ENCODE measurements at places on chromosomes 2 and 18.

- no peak for DNase-seq
Measured at GRCh38 chr2:101596333-101596732, 101.2 kb upstream of the MAP4K4 start.

DNA sequence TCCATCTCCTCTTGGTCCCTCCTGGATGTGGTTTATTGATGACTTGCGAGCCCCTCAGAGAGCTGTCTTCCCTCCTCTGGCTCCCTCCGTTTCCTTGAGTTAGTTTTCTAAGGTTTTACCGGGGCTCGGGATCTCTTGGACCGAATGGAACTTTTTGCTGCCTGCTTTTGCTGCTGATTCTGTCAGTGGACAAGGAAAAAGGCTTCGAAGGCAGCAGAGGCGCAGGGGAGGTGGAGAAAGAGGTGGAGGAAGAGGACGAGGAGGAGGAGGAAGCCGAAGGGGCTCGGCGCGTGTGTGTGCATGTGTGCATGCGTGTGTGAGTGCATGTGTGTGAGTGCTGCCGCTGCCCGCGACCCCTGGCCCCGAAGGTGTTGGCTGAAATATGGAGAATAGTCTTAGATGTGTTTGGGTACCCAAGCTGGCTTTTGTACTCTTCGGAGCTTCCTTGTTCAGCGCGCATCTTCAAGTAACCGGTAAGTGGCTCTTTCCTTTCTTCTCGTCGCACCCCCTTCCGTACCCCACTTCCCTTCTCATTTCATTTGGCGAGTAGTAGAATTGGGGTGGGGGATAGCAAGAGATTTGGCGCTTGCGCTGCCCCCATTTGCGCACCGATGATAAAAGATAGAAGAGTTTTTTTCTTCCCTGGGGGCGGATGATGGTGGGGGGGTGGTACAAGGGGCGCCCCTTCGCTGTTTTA is 557 bp downstream of the DCC start:
- no peak for DNase-seq

- peak; percentile 13 for DNase-seq
Measured at GRCh38 chr2:224887141-224887540, 155.1 kb downstream of the DOCK10 start.

- DNase-seq = peak; percentile 23
Measured at GRCh38 chr2:179332903-179333302, 68.3 kb upstream of the SESTD1 start.

GRCh38 chr18:33584548-33585430 is 6.8 kb downstream of the ASXL3 start:
- DNase-seq = no peak

DNA sequence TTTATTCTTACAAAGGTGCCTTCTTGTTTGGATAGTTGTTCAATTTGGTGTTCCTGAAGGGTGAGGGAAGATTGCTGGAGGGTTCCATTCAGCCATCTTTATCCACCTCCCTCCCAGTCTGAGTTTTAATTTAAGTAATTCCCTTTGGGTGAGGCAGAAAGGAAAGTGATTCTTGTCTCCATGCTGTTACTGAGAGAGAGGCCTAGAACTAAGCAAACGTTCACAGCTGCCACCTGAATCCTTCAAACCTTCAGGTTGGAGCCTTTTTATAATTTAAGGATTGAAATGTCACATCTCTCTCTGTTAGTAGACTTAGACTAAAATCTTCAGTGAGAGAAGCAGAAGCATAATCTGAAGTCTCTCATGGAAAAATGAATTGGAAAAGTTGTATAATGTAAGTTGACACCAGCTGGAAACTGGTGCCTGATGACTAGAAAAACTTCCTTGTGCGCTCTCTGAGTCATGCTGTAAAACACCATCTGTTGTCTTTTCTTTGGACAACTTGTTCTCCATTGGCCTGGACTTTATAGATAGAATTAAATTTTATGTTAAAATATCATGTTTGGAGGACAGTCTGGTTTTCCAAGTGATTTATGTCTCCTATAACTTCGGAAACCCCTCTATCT is 14.6 kb downstream of the STRADB start:
- no peak for DNase-seq

DNA sequence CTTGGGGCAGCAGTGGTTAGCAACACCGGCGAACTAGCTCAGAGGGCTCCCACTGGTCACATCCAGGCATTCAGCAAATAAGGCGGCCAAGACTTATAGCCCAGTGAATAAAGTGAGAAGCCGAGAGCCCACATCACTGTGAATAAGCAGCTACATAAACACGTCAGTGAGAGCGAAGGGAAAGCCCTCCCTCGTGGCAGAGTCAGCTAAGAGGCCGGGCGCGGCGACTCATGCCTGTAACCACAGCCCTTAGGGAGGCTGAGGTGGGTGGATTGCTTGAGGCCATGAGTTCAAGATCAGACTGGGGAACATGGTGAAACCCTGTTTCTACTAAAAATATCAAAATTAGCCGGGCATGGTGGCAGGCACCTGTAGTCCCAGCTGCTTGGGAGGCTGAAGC is 5.2 kb downstream of the D2HGDH start:
- no peak for DNase-seq

DNA sequence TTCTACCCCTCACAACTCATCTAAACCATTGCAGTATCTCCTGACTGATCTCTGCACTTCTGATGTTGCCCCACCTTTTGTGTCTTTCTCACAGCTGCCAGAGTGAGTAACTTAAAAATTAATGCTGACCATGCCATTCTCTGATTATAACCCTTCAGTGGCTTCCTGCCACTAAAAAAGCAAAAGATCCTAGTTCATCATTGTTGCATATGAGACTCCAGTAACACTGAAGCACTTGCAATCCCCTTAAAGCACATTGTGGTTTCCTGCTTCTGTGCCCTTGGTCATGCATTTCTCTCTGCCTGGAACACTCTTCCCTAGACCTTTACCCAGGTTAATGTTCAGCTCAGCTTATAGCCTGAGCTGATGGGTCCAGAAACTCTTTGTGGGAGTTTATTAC is 95.1 kb upstream of the WDSUB1 start:
- DNase-seq = no peak

DNA sequence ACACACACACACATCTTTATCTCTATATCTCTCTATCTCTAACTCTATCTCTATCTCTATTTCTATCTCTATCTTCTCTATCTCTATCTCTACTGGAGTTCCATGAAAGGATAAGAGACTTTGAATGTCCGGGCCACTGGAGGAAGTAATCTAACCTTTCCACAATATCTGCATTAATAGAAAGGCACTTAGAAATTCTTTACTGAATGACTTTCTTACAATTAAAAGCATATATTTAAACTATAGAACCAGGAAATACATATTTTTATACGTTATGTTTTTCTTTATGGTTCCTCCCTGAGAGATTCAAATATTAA is 234.9 kb downstream of the TRIB2 start:
- no peak for DNase-seq

GRCh38 chr18:79573921-79574491 is 105.6 kb upstream of the CTDP1 start:
- no peak for DNase-seq

- no peak for DNase-seq
Measured at GRCh38 chr2:27353762-27354596, 2.6 kb downstream of the GTF3C2 start.

DNA sequence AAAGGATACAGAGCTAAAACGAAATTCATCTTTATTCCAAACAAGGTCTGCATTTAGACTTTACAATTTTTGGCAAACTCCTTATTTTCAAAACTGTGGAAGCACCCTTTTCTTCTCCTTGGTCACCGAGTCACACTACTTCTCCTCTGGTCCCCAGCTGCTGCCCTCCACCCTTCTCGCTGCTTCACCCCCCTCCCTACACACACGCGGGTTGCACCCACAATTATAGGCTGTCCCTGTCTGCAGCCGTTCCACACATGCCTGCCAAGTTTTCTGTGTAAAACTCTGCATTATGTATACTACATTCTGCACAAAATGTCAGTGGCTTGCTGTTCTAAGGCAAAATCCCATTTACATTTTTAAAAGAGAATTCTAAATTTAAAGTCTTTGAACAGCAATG is 63.5 kb downstream of the PTPN2 start:
- DNase-seq = no peak

- no peak for DNase-seq
Measured at GRCh38 chr18:49048396-49049020, 97.7 kb upstream of the SMAD7 start.

- no peak for DNase-seq
Measured at GRCh38 chr18:71223486-71223885, 934.6 kb downstream of the SOCS6 start.

DNA sequence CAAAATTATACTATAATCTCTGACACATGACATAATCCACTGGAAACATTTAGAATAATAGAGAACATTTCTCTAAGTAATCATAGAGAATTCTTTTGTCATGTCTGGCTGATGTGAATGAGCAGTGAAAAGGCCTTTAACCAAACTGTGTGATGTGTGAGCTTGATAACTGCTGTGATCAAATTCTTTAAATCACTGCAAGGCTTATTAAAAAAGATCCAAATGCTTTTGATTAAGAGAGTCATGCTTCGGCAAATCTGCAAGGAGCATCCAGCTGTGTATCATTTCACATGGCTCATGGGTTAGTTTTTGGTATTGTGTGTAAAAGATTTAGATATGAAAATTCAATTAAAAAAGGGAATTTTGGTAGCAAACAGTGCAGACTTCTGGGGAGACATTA is 58.6 kb upstream of the TFPI start:
- no peak for DNase-seq

GRCh38 chr2:72917138-72917876 is at the start of gene EMX1:
Gene EMX1, plus strand, starts transcription at chr2:72917519. Its CDS starts 334 bp downstream, at chr2:72917853.
- DNase-seq = peak; percentile 36

GRCh38 chr2:23381084-23381483 is 3.9 kb upstream of the KLHL29 start:
- DNase-seq = peak; percentile 73

GRCh38 chr2:85902496-85902895 is 13.7 kb upstream of the ST3GAL5 start:
- no peak for DNase-seq

GRCh38 chr2:131034122-131035051 is 58.9 kb downstream of the FAM168B start:
- no peak for DNase-seq

GRCh38 chr2:47675196-47675825 is 107.6 kb upstream of the MSH6 start:
- no peak for DNase-seq

GRCh38 chr2:214575465-214575864 is 164.6 kb downstream of the VWC2L start:
- no peak for DNase-seq

- no peak for DNase-seq
Measured at GRCh38 chr18:71011389-71011788, 722.5 kb downstream of the SOCS6 start.

DNA sequence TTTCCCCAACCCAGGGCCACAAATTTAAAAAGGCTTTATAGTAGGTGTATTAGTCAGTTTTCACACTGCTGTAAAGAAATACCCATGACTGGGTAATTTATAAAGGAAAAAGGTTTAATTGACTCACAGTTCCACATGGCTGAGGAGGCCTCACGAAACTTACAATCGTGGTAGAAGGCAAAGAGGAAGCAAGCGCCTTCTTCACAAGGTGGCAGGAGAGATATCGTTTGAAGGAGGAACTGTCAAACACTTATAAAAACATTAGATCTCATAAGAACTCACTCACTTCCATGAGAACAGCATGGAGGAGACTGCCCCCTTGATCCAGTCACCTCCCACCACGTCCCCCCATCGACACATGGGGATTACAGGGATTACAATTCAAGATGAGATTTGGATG is 70.4 kb downstream of the FECH start:
- DNase-seq = no peak

DNA sequence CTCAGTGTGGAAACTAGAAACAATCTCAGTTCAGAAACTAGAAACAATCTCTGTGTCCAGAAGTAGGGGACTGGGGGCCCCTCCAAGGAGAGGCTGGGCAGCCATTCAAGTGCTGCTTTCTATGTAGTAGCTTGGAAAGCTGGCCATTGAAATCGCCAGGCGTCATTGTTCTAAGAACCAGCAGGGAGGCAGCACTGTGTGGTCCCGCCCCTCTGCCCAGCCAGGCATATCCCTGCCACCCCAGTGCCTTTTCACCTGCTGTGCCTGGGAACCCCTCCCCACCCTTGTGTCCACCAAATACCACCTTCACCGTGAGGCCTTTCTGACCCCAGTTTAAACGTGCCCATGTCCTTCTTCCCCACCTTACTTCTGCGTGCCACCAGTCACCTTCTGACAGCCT is 221.6 kb downstream of the GBX2 start:
- no peak for DNase-seq

- peak; percentile 28 for DNase-seq
Measured at GRCh38 chr2:233053928-233054784, 6.0 kb upstream of the INPP5D start.

DNA sequence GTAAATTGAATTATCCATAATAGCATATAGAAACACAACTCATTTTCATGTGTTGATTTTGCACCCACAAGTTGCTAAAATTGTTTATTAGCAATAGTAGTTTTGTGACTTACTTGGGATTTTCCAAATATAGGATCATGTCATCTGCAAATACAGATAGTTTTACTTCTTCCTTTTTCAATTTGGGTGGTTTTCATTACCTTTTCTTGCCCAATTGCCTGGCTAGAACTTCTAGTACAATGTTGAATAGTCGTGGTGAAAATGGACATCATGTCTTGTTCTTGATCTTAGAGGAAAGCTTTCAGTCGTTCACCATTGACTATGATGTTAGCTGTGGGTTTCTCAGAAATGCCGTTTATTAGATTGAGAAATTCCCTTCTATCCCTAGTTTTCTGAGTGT is 60.2 kb upstream of the TCF7L1 start:
- DNase-seq = no peak

- DNase-seq = no peak
Measured at GRCh38 chr2:28981016-28981441, at the start of gene TOGARAM2. Gene TOGARAM2, plus strand, starts transcription at chr2:28981298. Its CDS starts 13,537 bp downstream, at chr2:28994835.

GRCh38 chr2:54666131-54666633 is 57.3 kb upstream of the EML6 start:
- DNase-seq = peak; percentile 55

- no peak for DNase-seq
Measured at GRCh38 chr2:205543937-205544702, 138.2 kb upstream of the NRP2 start.

- no peak for DNase-seq
Measured at GRCh38 chr18:32909798-32910561, 137.2 kb upstream of the KLHL14 start.

- DNase-seq = no peak
Measured at GRCh38 chr2:20649576-20649975, 1.3 kb downstream of the HS1BP3 start.

GRCh38 chr18:31684279-31685096 is at the start of gene B4GALT6:
Gene B4GALT6, minus strand, starts transcription at chr18:31684581. Its CDS starts 155 bp downstream, at chr18:31684426.
- no peak for DNase-seq

- no peak for DNase-seq
Measured at GRCh38 chr18:57110290-57110689, 36.6 kb upstream of the BOD1L2 start.

- DNase-seq = no peak
Measured at GRCh38 chr18:74368901-74369705, 53.5 kb downstream of the C18orf63 start.

DNA sequence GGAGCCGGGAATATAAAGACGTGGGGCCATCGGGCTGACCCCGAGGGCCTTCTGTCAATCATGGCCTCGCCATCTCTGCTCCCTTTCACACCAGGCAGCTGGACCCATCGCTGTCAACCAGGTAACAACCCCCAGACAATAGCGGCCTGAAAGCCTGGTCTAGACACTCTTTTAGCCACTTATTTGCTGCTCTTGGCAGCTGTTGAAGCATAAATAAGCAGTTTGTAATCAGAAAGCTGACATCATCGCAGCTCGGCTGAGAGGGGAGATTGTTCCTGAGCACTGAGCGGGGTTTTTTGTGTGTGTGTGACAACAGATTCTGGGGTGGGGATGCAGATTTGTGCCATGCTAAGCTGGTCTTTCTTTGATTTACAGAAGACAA is 423.6 kb upstream of the POU3F3 start:
- DNase-seq = no peak

- no peak for DNase-seq
Measured at GRCh38 chr2:86074256-86074655, 31.4 kb downstream of the POLR1A start.

All from H4 (cell line).